ENCODE measurements at places on chromosomes 6 and 20.

- DNase-seq = no peak
These were observed 35.6 kb upstream of the GATA5 start for GRCh38 chr20:62511300-62511914.

DNA sequence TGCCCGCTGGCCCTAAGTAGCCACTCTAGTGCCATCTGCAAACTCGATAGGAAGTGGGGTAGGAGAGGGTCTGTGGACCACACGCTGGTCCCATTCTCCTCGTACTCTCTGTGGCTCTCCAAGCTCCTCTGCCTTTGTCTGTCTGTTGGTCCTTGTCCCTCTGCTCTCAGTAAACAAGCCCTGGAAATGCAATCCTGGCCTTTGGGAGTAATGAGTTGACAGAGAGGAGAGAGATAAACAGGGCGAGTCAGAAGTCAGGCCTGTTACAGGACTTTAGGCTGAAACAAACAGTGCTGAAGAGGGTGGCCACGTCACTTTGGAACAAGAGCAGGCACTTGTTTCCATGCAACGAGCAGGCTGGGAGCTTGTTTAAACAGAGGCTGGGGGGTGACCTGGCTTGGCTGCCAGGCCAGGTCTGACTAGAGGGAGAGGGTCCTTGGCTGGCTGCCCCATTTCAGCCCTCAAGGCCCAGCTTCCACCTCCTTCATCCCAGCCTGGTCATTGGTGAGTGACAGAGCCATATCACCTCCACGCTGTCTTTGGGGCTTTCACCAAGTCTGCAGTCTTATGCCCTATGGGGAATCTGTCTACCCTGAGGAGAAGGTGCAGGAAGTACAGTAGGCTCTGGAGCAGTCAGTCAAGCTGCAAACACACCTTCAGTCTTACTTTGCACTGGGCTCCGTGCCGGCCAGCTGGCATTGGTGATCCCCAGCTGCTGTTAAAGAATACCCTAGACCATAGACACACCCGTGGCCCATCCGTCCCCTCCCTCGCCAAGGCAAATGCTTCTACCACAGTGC lies 22.6 kb downstream of the FOXP4 start:
- no peak for DNase-seq

DNA sequence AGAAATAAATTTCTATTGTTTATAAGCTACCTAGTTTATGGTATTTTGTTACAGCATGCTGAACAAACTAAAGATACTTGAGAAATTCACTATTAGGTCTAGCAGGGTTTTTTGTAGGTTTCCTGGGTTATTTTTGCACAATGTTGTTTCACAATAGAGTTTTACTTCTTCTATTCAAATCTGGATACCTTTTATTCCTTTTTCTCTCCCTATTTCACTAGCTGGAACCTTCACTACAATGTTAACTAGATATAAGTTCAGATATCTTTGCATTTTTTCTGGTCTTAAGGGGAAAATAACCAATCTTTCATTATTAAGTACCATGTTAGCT lies 237.7 kb upstream of the CITED2 start:
- DNase-seq = no peak

- DNase-seq = no peak
These were observed 161.0 kb downstream of the INSM1 start for GRCh38 chr20:20528861-20529260.

DNA sequence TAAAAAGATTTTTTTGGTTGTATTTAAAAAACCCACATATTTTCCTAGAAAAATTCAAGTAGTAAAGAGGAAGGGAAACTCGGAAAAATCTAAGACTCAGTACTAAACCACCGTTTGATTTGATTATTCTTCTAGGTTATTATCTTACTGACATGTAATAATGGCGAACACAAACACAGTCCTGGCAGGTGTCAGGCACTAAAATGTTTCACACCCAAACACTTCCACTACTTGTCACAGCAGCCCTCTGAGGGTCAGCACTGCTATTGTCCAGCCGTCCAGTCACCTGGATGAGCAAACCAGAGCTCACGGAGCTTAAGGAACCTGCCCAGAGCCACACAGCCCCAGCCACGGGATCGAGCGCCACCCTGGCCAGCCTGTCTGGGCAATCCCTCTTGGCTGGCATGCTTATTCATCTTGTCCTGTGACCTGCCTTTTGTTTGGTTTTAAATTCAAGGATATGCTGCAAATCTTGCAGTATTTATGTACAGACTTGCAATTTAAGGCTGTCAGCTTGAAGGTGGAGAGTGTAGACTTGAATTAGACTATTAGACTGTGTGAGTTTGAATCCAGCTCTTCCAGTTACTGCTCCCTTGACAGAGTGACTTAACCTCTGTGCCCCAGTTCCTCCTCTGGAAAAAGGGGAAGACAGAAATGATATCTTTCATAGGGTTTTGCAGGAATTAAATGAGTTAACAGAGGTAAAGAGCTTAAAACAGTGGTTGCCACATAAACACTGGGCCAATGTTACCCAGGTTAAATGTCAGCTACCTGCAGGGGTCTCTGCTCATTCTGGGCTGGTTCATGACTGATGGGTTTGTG lies 82.2 kb downstream of the CDYL start:
- no peak for DNase-seq

DNA sequence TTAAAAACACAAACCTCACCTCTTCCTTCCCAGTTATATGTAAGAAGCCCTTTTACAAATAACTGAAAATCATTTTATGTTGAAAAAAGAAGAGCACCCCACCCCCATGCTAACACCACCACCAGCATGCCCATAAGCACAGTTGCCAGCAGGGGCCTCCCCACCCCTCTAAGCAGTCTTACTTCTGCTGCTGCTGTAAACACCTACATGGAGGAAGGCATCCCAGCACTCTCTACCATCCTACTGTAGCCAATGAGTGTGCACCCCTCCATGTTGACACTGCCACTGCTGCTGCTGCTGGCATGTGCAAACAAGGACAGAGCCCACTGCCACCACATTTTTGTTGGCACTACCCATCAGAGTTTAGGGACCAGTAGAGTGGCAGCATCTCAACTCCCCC lies 49.6 kb upstream of the PHIP start:
- DNase-seq = no peak

DNA sequence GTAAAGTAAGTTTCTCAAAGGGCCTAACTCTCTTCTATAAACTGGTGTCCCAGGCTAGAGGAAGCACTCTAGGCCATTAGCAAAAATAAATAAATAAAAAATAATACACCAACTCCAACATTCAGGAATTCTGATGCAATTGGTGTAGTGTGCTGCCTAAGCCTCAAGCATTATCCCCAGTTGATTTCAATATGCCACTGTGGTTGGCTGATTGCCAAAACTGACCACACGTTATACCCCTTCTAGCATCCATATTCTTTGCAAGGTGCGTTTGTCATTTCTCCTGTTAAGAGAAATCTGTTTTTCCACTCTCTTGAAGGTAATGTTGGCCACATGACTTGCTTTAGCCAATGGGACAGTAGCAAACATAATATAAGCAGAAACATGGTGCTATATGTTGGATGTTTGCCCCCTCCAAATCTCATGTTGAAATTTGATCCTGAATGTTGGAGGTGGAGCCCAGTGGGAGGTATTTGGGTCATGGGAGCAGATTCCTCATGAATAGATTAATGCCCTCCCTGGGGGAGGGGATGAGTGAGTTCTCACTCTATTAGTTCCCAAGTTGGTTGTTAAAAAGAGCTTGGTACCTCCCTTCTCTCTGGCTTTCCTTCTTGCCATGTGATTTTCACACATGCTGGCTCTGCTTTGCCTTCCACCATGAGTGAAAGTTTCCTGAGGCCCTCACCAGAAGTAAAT lies 71.9 kb upstream of the PLCB4 start:
- DNase-seq = no peak

GRCh38 chr6:162222521-162222920 lies 505.0 kb downstream of the PRKN start:
- DNase-seq = no peak

DNA sequence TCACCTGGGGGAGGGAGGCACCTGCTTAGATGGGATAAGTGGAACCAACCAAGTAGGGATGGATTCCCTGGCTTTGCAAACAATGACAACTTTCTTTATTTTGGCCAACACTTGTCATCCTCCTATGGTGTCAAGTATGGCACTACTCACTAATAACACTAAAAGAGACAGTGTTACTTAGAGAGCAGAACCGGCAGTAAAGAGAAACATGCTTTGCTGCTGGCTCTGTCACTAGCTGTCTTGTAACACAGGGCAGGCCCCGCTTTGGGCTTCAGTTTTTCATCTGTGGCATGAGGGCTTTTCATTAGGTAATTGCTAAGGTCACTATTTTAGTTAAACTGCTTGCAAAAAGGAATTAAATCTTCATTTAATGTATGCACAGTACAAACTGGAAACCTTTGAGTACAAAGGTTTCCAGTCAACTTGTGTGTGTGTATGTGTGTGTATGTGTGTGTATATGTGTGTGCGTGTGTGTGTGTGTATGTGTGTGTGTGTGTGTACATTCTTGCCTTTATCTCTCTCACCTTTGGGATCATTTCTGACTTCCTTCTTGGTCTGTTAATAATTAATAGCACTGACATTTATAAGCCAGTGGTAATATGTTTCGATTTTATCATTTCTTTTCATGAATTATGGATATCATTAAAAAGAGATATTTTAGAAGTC lies 64.7 kb downstream of the BTBD3 start:
- DNase-seq = no peak

DNA sequence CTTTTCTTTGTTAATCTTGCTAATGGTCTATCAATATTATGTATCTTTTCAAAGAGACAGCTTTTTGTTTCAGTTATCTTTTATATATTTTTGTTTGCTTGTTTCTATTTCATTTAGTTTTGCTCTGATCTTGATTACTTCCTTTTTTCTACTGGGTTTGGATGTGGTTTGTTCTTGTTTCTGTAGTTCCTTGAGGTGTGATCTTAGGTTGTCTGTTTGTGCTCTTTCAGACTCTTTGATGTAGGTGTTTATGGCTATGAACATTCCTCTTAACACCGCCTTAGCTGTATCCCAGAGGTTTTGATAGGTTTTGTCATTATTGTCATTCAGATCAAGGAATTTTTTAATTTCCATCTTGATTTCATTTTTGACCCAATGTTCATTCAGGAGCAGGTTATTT lies 26.8 kb upstream of the TNFAIP3 start:
- DNase-seq = no peak

- peak; percentile 73 for DNase-seq
These were observed 171.4 kb downstream of the DTNBP1 start for GRCh38 chr6:15491255-15491985.

DNA sequence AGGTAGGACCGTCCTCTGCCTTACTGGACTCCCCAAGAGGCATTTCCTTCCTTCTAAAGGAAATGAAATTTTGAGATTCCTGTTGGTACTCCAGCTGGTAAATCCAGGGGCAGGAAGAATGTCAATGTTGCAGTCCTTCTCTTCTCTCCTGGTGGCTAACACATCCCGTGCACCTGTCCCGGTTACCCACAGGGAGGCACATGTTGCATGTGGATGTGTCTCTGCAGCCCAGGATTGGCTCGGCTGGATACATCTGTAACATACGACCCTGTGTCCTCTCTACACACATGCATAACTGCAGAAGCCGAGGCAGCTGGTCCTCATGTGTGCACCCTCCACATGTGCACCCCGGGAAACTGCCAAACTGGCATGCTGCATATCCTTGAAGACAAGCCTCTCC lies 1.3 kb upstream of the LRFN2 start:
- DNase-seq = no peak

GRCh38 chr6:41262401-41262800 lies 24.1 kb downstream of the TREM1 start:
- DNase-seq = no peak

GRCh38 chr6:130973521-130974277 lies 89.3 kb downstream of the EPB41L2 start:
- DNase-seq = no peak

DNA sequence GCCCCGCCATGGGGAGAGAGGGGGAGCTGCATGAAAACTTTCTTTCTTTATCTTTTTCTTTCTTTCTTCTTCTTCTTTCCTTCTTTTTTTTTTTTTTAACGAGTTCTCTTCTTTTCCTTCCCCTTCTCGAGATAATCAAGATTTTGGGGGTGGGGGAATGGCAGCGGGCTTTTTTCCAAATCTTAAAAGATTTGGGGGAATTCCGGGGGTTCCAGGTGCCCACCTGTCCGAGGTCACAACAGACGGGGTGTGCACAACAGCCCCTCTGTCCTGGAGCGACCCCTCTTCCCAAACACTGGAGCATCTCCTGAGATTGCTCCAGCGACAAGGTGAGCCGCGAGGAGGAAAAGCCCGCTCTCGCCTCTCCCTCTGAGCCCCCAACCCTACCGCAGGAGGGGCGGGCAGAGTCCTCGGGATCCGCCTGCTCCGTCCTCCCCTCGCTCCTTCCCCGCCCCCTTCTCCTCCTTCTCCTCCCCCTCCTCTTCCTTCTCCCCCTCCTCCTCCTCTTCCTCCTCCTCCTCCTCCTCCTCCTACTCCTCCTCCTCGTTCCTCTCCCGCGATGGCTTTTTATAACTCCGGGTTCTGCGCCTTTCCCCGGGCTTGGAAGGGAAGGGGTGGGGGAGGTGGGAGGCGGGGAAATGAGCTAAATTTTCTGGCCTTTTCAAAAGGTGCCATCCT lies 689 bp upstream of the KCNB1 start:
- DNase-seq = no peak

DNA sequence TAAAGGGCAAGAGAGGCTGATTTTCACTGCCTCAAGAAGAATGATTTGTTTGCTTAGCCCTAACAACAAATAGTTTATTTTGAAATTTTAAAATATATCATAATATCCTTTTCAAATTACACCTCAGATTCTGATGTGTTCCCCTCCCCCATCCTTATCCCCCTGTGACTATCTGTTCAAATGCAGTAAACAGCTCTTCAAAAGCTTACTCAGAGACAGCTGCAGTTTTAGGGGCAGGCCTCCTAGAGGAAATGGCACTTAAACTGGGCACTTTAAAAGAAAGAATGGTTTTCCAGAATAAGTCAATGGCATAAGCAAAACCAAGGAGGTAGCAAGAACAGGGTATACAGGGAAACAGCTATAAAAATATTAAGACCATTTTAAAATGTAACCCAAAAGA lies 118.6 kb upstream of the UST start:
- no peak for DNase-seq

DNA sequence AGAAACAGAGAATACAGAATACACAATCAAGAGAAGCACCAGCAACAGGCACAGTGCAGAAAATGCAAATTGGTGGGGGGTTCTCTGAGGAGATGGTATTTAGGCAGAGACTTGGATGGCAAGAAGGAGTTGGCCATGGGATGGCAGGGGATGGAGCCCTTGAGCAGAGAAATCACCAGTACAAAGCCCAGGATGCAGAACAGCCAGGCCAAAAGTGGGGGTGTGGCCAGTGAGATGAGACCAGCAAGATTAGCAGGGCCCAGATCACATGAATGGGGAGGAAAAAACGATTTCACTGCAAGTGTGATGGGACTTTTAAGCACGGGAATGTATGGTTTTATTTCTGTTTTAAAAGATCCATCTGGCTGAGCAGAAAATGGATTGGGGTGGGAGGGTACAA lies 63.4 kb downstream of the TRAM2 start:
- DNase-seq = no peak

- DNase-seq = no peak
These were observed 129.2 kb downstream of the HTR1B start for GRCh38 chr6:77334093-77334492.

Data from AG08395 (cell line).